ENCODE measurements at places on chromosomes 6 and 20.

GRCh38 chr6:162854734-162855191 is 127.0 kb downstream of the PACRG start:
- no peak for DNase-seq

GRCh38 chr6:56556751-56557540 is 85.7 kb downstream of the DST start:
- no peak for DNase-seq

DNA sequence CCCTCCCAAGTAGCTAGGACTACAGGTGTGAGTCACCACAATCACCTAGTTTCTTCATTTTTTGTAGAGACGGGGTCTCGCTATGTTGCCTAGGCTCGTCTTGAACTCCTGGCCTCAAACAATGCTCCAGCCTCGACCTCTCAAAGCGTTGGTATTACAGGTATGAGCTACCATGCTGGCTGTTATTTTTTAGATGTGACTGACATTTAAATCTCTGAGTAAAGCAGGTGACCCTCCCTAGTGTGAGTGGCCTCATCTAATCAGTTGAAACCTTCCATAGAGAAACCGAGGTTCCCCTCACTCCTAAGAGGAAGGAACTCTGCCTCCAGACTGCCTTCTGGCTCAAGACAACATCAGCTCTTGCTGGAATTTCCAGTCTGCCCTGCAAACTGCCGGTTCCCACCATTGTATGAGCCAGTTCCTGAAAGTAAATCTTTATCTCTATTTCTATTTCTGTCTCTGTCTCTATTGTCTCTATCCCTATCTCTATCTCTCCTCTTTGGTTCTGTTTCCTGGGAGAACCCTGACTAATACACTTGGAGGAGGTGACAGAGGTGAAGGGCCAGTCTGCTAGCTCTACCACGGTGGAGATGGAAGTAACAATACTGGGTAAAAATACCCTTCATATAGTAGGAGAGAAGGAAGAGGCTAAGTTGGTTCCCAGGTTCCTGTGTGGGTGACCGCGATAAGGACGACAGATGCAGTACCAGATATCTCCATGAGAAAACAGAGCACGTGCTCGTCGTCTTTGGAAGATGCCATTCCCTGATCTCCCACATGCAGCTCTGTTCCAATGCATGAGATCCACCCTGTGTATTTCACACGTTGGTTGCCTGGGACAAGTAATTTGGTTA is 81.0 kb downstream of the MYB start:
- no peak for DNase-seq

DNA sequence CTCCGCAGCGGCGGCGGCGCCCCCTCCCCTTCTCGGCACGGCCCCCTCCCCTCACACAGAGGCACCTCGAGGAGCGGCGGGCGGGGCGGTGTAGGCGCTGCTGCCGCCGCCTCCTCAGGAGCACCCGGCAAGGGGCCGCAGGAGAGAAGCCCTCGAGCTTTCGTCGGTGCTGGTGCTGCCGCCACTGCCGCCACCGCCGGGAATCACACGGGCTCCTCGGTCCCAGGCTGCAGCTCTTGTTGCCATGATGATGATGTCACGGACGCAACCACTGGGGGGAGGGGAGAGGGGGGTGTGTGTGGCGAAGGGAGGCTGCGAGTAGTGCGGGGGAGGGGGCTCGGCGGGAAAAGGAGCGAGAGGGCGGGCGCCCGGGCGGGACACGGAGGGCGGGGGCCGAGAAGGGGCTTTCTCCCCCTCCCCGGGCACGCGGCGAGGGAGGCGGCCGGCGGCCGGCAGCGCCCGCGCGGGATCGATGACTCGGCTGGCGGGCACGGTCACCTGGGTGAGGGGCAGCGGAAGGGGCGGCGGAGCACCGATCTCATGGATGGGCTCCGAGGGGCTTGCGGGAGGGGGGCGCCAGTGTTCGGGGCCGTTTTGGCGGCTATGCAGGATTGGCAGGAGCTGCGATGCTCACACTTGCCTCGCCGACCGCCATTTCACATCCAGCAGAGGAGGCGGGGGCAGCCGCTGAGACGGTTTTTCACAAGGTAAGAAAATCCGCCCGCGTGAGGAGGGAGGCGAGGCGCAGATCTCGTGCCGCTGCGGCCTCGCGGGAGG is at the start of gene REV3L:
REV3L (minus strand) TSS at position 260 of the 777 bp plus-strand sequence. CDS start 330 bp downstream, outside the sequence.
- peak; percentile 76 for DNase-seq

- no peak for DNase-seq
Measured at GRCh38 chr6:140590641-140591040, 1216.2 kb upstream of the CITED2 start.

GRCh38 chr6:135161411-135162395 is 19.4 kb upstream of the MYB start:
- no peak for DNase-seq

- DNase-seq, result no peak
Measured at GRCh38 chr6:123802351-123802696, 1.3 kb upstream of the NKAIN2 start.

DNA sequence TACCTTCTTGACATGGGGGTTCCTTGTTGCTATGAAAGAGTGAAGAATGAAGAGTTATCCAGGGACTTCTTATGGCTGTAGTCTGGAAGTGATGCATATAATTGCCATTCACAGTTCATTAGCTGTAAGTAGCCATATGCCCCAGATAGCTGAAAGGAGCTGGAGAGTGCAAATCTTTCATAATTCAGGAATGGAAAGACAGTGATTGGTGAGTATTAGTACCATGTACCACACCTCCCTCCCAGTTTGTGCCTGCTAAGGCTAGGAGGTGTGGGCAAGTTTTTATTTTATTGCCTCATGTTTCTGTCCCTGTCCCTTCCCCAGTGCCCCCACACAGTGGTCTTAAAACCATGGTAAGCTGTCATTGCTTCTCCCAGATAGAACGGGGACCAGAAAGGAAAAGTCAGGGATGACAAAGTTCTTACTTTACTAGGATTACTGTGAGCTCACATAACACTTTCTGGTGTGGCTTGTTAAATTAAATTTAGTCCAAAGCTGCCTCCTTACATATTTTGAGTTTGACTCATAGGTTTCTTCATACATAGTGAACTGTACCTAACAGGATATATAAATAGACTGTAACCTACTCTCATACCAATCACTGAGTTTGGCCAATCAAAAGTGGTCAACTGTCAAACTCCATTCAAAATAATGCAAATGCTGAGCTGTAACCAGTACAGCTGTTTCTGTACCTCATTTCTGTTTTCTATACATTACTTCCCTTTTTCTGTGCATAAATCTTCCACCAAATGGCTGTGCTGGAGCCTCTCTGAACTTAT is 119.4 kb downstream of the RFPL4B start:
- DNase-seq, result no peak

- peak; percentile 48 for DNase-seq
Measured at GRCh38 chr20:62804627-62805154, at the start of gene OGFR. TSS of gene OGFR (plus strand) at chr20:62804835. CDS start at chr20:62804860, 25 bp downstream.

DNA sequence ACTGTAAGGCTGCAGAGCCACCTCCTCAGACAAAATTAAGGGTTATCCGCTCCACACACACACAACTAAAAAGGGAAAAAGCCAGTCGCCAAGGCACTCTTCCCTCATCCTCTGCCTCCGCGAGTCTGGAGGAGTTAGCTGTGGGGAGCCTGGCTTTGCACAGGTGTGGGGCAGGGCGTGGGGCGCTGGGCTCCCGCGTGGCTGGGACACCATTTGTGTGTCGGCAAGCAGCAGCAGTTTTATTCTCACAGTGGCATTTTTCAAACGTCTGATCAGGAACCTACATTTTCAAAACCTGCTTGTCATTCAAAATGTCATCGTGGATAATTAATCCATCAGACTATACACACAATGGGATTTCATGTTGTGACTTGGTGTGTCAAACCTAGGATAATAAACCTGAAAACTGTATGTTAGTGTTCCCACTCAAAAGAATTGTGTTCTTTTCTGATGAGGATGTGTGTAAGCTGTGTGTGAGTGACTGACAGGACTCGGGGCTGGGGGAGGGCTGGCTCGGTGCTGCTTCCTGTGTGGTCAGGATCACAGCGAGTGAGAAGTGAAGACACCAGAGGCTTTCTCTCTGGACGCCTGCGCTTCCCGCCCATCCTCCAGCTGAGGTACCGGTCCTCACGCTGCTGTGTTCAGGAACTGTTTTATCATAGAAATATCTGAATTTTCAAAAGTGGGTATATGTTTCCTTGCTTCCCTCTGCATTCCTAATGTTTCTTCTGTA is 83.1 kb downstream of the IRF4 start:
- no peak for DNase-seq

GRCh38 chr20:50491926-50492634 is 18.1 kb upstream of the PTPN1 start:
- DNase-seq, result peak; percentile 41

GRCh38 chr6:6414931-6415330 is 94.5 kb upstream of the F13A1 start:
- no peak for DNase-seq

- no peak for DNase-seq
Measured at GRCh38 chr20:20213526-20214121, 154.3 kb upstream of the INSM1 start.

- no peak for DNase-seq
Measured at GRCh38 chr6:118383924-118384323, 164.2 kb upstream of the PLN start.

DNA sequence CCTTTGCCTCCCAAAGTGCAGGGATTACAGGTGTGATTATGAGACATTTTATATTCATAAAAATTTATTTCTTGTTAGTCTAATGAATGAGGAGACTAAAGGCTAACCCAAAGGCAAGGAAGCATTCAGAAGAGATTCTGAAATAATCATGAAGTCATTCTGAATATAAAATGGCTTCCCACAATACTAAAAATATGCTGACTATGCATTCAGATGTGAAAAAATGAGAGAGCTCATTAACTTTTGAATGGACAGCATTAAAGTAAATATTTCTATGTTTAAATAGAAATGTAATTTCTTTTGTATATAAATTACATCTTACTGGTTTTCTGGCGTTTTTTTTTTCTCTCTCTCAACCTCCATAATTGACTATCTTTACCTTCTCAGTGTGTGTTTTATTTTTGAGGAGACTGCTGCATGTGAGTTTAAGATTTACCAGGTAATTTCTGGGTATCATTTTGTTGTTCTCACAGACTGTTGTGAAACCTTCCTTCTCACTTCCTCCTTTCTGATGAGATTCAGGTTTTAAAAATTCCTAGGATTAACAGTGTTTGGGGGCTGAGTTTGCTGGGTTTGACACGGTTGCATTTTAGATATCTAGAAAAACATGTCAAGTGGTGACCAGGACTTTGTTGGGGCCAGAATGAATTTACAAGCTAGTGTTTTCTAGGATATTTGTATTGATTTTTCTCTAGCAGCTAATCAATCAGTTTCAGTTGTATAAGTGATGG is 316.6 kb downstream of the CDKAL1 start:
- no peak for DNase-seq

- DNase-seq, result no peak
Measured at GRCh38 chr6:34273242-34273805, 24.5 kb upstream of the SMIM29 start.

DNA sequence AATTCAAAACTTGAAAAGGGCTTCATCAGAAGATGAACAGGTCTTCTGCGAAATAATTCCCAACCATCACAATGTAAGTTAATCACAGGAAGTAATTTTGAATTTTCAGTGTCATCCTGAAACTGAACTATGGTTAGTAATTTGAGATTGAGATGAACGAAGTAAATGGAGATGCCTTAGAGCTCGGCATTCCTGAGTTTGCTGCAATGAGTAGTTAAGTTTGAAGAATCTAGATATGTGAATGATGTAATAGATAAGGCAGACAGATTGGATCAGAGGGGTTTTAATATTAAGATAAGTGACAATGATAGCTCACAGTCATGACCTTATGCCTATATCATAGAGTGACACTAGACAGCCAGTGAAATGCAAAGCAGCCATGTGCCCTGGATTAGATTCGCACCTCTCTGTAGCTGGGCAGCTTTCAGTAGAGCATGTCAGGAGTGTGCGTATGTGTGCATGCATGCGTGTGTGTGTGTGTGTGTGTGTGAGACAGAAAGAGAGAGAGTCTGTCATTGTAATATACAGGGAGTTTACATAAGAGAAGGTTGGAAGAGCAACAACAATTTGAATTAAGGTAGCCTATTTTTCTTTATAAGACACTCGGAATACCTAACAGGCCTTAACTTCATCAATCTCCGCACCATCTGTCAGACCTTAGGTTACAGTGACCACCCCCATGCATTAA is 233.0 kb downstream of the GMPR start:
- no peak for DNase-seq

DNA sequence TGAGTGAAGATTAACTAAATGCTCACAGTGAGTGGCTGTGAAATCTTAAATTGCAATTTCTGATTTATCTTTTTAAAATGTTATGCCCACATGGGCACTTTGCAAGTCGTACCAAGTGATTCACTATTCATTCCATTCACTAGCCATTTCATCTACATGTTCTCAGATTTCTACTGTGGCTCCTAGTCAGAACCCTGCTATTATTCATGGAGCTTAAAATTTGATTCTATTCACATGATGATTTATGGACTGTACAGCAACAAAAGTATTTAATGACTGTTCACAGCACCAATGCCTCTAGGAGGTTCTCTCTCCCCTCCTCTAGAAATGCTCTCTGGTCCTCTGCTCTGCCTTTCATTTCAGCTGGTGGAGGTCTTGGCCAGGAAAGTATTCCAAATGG is 133.5 kb upstream of the MAP3K7 start:
- DNase-seq, result no peak

DNA sequence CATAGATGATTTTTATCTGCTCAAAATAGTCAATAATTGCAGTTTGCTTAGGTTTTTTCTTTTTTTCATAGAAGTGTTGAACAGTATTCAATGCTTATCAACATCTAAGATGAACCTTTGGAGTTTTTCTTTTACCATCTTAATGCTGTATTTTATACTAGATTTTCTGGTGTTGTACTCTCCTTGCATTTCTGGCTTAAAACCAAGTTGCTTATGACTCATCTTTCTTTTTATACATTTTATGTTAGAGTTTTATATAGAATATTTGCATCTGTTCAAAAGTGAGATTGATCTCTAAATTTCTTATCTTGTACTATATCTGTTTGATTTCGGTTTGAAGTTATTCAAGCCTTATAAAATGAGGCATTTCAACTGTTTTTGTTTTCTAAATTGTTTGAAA is 232.5 kb downstream of the RFPL4B start:
- DNase-seq, result no peak

- DNase-seq, result no peak
Measured at GRCh38 chr6:72420409-72420808, 201.5 kb upstream of the KCNQ5 start.

DNA sequence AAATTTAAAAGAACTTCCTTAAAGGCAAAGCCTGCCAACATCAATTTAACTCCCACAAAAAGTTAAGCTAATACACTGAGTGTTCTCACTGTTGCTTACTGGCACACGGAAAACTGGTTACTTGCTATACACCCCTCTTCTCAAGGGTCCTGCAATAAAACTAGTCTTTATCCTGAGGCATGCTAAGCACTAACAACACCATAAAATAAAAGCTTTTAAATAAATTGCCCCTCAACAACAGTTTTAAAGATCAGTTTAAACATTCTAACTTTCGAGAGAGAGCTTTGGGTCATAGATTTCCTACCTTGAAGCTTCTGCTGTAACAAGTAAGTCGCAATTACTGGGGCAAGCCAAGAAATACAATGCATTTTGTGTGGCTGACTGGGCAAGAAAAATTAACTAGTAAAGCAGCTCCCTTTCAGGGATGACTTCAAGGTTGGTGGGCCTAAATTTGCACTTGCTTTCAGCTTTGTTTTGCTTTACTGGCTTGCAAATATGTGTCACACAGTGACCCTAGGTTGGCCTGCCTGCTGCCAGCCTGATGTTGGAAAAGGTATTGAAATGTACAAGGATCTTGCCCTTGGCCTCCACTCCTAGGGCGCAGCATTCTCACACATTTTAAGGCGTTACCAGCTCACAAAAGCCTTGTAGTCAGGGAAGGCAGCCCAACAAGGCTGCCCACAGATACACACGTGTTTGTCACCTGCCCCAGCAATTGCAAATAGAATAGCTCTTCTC is 4.0 kb upstream of the HEY2 start:
- no peak for DNase-seq

- no peak for DNase-seq
Measured at GRCh38 chr20:34724172-34724571, 20.0 kb downstream of the TP53INP2 start.

Measured in COR-L47 (cell line).